H9 (cell line): ENCODE measurements at places on chromosomes 2 and 18.

- no peak overlapping the region for H3K27ac ChIP-seq
- DNase-seq, result no peak
- peaks cover under 1% of the 10 kb centered on the region; the same call in 1 of the 2 replicates for H3K4me1 ChIP-seq
- no peak overlapping the region for H3K4me3 ChIP-seq
- no peaks in the 10 kb centered on the region for H3K27me3 ChIP-seq
- no peaks in the 10 kb centered on the region for H3K36me3 ChIP-seq
Observed at GRCh38 chr18:31204166-31204565, 41.5 kb upstream of the DSC1 start.

- H3K4me3 ChIP-seq, result peak overlapping the region; percentile 58; the same call in 2 of the 3 replicates
- H3K27ac ChIP-seq, result no peak overlapping the region
- peaks cover 48% of the 10 kb centered on the region for H3K27me3 ChIP-seq
- H3K4me1 ChIP-seq, result peaks cover 4% of the 10 kb centered on the region; the same call in 1 of the 2 replicates
Observed at GRCh38 chr2:156321243-156321904, 11.1 kb downstream of the NR4A2 start.

- DNase-seq, result no peak
- H3K27me3 ChIP-seq, result no peaks in the 10 kb centered on the region
- no peaks in the 10 kb centered on the region for H3K4me1 ChIP-seq
- H3K27ac ChIP-seq, result no peak overlapping the region
Observed at GRCh38 chr2:23772684-23773083, 154.2 kb downstream of the ATAD2B start.

DNA sequence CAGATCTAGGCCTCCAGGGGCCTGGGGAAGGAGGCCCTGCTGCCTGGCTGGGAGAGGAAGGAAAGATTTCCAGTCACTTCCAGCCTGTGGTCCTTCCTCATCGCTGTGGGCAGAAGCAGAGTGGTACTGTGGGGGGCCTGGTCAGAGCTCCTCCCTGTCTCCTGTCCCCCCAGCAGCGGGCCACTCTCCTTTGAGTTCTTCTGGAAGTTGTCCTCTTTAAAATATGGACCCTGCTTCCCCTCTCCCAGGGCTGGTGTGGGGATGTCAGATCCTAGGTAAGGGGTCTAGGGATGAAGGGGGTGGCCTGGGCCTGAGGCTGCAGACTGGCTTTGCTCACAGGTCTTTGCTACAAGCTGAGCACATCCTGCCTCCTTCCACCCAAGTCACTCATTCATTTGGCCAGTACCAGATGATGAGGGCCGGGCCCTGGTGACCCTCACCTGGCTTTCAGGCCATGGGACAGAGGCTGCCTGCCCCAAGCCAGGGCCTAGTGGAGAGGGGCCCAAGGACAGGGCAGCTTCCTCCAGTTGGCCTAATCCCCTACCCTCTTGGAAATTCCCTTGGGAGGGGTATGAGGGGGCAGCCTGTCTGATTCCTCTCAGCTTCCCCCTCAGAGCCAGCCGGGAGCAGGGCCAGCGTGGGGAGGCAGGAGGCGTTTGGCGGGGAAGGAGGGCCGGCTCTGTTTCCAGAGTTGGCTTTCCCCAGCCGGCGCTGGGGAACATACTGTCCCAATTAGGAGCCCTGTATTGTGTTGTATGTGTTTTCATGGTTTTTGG, 231.9 kb downstream of the DYSF start:
- no peak overlapping the region for H3K4me3 ChIP-seq
- DNase-seq, result no peak
- no peaks in the 10 kb centered on the region for H3K27me3 ChIP-seq
- H3K36me3 ChIP-seq, result peaks cover 3% of the 10 kb centered on the region; the same call in 2 of the 3 replicates
- H3K4me1 ChIP-seq, result no peaks in the 10 kb centered on the region

GRCh38 chr2:35973737-35974132, 381.8 kb upstream of the CRIM1 start:
- H3K36me3 ChIP-seq, result no peaks in the 10 kb centered on the region
- H3K27ac ChIP-seq, result no peak overlapping the region
- H3K27me3 ChIP-seq, result no peaks in the 10 kb centered on the region
- no peak overlapping the region for H3K4me3 ChIP-seq
- H3K4me1 ChIP-seq, result no peaks in the 10 kb centered on the region; the same call in 1 of the 2 replicates

- H3K27me3 ChIP-seq, result no peaks in the 10 kb centered on the region
- H3K27ac ChIP-seq, result no peak overlapping the region
- no peak for DNase-seq
- no peaks in the 10 kb centered on the region for H3K4me1 ChIP-seq
- H3K36me3 ChIP-seq, result no peaks in the 10 kb centered on the region
Observed at GRCh38 chr2:198700319-198700718, 757.4 kb downstream of the SATB2 start.

- no peaks in the 10 kb centered on the region for H3K27me3 ChIP-seq
- H3K4me1 ChIP-seq, result no peaks in the 10 kb centered on the region
- no peak overlapping the region for H3K27ac ChIP-seq
- H3K4me3 ChIP-seq, result no peak overlapping the region
- no peak for DNase-seq
Observed at GRCh38 chr2:239051891-239052445, 204.1 kb downstream of the TWIST2 start.

- no peak overlapping the region for H3K27ac ChIP-seq
- H3K36me3 ChIP-seq, result no peaks in the 10 kb centered on the region
- H3K4me3 ChIP-seq, result no peak overlapping the region
- no peak for DNase-seq
Observed at GRCh38 chr2:33242845-33243244, 233.6 kb upstream of the RASGRP3 start.

DNA sequence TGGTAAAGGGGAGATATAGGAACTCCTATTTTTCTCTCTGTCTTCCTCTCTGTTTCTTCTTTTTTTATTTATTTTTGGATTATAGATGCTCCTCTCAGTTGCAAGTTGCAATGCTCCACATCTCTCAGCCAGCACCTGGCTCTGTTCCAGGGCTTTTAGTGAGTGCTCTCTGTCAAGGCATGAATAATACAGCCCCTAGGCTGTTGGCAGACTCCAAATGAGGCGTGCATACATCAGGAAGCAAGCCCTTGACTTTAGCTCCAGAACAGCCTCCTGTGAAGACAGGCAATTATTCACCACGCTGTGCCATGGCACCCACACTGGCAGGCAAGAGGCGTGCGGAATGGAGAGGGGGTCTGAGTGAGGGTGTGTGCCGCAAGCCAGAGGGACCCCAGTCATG, 228.1 kb upstream of the PXDN start:
- no peaks in the 10 kb centered on the region for H3K36me3 ChIP-seq
- H3K4me1 ChIP-seq, result peaks cover 1% of the 10 kb centered on the region; the same call in 1 of the 2 replicates
- H3K4me3 ChIP-seq, result no peak overlapping the region
- H3K27ac ChIP-seq, result no peak overlapping the region
- no peak for DNase-seq

- no peaks in the 10 kb centered on the region for H3K27me3 ChIP-seq
- DNase-seq, result no peak
- no peak overlapping the region for H3K4me3 ChIP-seq
- peaks cover 6% of the 10 kb centered on the region for H3K36me3 ChIP-seq
- peaks cover 2% of the 10 kb centered on the region; the same call in 1 of the 2 replicates for H3K4me1 ChIP-seq
Observed at GRCh38 chr2:162062559-162062958, 11.5 kb downstream of the DPP4 start.

GRCh38 chr2:196725882-196726281, 73.6 kb downstream of the GTF3C3 start:
- peaks cover 28% of the 10 kb centered on the region for H3K36me3 ChIP-seq
- H3K4me1 ChIP-seq, result no peaks in the 10 kb centered on the region
- no peaks in the 10 kb centered on the region for H3K27me3 ChIP-seq
- DNase-seq, result no peak
- no peak overlapping the region for H3K27ac ChIP-seq

GRCh38 chr2:86435531-86435930, 5.6 kb upstream of the KDM3A start:
- no peak for DNase-seq
- no peaks in the 10 kb centered on the region for H3K4me1 ChIP-seq
- H3K4me3 ChIP-seq, result no peak overlapping the region
- no peak overlapping the region for H3K27ac ChIP-seq

DNA sequence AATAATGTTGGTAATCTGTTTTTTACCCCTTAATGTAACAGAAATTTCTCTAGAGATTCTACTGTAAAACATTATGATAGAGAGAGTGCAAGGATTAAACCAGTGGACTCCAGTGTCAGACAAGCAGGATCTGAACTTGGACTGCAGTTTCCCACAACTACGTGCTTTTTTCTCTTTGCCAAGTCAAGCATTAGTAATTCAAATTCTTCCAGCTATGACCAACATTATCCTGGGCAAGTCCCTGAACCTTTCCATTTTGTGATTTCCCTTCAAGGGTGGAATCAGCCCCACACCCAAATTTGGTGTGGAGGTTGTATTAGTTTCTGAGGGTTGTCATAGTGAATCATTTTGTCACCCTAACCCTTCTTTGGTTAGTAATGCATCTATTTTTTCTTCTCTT, 482.0 kb downstream of the ZNF516 start:
- H3K27ac ChIP-seq, result no peak overlapping the region
- no peaks in the 10 kb centered on the region for H3K4me1 ChIP-seq
- no peaks in the 10 kb centered on the region for H3K36me3 ChIP-seq
- no peak overlapping the region for H3K4me3 ChIP-seq

DNA sequence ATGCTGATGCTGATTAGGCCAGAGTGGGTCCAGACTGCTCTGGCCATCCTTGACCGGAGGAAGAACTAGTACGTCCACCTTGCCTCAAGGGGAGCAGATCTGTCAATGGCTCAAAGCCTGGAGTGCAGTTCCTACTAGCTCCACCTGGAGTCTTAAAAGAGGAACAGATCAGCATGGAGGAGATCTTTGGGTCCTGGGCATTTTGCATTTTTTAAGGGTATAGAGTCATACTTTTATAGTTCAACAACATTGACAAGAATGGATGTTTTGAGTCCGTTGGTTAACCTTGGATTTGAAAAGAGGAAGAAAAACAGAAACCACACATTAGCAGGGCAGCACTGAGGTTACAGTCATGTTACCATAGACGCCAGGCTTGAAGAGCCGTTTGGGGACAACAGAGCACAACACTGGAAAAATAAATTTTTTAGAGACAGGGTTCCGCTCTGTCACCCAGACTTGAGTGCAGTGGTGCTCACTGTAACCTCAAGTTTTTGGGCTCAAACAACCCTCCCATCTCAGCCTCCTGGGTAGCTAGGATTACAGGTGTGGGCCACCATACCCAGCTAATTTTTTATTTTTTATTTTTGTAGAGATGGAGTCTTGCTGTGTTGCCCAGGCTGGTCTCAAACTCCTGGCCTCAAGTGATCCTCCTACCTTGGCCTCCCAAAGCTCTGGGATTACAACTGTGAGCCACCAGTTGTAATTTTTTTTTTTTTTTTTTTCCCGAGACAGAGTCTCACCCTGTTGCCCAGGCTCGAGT, 78.5 kb downstream of the PRKCE start:
- no peaks in the 10 kb centered on the region for H3K27me3 ChIP-seq
- H3K36me3 ChIP-seq, result no peaks in the 10 kb centered on the region
- no peak for DNase-seq
- no peak overlapping the region for H3K27ac ChIP-seq
- H3K4me1 ChIP-seq, result no peaks in the 10 kb centered on the region; the same call in 1 of the 2 replicates
- no peak overlapping the region for H3K4me3 ChIP-seq

GRCh38 chr2:10258326-10258725, 44.4 kb upstream of the HPCAL1 start:
- no peaks in the 10 kb centered on the region for H3K4me1 ChIP-seq
- H3K27ac ChIP-seq, result no peak overlapping the region
- H3K4me3 ChIP-seq, result no peak overlapping the region
- H3K36me3 ChIP-seq, result no peaks in the 10 kb centered on the region
- H3K27me3 ChIP-seq, result no peaks in the 10 kb centered on the region
- DNase-seq, result no peak

- no peaks in the 10 kb centered on the region; the same call in 2 of the 3 replicates for H3K36me3 ChIP-seq
- H3K27me3 ChIP-seq, result no peaks in the 10 kb centered on the region
- DNase-seq, result no peak
- H3K27ac ChIP-seq, result no peak overlapping the region
- no peak overlapping the region for H3K4me3 ChIP-seq
Observed at GRCh38 chr2:37619230-37619958, 52.0 kb downstream of the CDC42EP3 start.

DNA sequence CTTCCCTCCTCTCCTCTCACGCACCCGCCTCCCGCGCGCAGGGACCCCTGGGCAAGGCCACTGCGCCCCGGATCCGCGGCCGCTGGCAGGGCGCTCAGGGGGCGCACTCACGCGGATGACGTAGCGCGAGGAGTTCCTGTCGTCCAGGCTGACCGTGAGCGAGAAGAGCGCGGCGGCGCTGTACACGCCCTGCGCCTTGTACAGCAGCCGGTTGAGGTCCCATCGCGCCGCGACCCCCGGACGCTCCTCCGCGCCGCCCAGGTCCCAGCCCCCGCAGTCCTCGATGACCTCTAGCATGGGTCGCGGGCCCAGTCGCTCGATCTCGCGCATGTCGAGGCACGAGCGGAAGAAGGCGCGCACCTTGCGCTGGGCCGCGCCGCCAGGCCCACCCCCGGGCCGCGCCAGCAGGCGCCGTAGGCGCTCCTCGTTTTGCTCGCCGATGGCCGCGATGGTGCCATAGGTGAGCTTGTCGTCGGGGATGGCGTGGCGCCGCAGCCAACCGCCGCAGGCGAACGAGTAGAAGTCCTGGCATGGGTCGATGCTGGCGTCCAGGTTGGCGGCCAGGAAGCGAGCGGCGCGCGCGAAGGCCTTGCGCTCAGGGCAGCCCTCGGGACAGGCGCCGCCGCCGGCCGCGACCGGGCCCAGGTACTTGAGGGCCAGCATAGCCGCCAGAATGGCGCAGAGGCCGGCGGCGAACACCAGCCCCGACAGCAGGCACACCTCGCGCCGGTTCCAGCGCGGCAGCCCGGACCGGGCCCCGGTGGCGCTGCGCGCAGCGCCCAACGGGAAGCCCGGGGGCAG, 1.7 kb downstream of the ECEL1 start:
- no peak overlapping the region for H3K27ac ChIP-seq
- peak overlapping the region; percentile 41 for H3K4me3 ChIP-seq
- H3K36me3 ChIP-seq, result no peaks in the 10 kb centered on the region; the same call in 1 of the 3 replicates
- peaks cover 34% of the 10 kb centered on the region for H3K27me3 ChIP-seq
- peak; percentile 55 for DNase-seq

DNA sequence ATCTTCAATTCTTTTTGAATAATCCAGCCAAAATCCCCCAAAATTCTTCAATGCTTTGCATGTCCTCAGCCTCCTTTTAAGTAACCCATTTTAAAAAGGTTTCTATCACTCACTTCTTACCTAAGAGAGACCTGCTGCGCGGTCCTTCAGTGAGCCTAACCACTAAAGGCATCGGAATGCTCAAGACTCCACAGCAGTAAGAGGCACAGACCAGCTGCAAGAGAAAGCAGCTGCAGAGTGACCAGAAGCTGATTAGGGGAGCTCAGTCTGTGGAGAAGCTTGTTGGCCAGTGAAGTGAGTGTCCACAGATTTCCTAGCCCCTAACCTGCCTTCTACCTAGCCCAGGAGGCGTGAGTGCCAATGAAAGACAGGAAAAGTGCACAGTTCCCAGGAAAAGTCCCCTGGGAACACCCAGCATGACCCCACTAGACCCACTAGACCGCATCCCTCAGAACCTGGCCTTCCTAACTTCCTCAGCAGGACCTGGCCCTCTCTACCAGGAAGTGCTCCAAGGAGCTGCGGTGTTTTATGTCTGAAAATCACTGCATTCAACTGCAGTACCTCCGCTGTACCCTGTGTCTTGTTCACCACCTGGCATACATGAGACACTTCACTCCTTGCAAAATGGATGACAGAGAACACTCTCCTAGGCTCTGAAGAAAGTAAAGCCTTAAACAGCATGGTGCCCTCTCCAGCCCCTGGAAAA, 10.1 kb downstream of the MBOAT2 start:
- no peak for DNase-seq
- no peaks in the 10 kb centered on the region for H3K36me3 ChIP-seq
- no peaks in the 10 kb centered on the region; the same call in 1 of the 2 replicates for H3K4me1 ChIP-seq
- no peaks in the 10 kb centered on the region for H3K27me3 ChIP-seq
- H3K27ac ChIP-seq, result no peak overlapping the region

GRCh38 chr18:70931942-70932814, 643.3 kb downstream of the SOCS6 start:
- no peak overlapping the region for H3K4me3 ChIP-seq
- DNase-seq, result peak; percentile 34
- no peaks in the 10 kb centered on the region for H3K27me3 ChIP-seq
- H3K4me1 ChIP-seq, result no peaks in the 10 kb centered on the region
- no peak overlapping the region for H3K27ac ChIP-seq
